Psoas muscle (tissue), 8 donors: ENCODE measurements at places on chromosomes 13 and 19. TPM values are rescaled to one million over a fixed set of nuclear protein-coding genes. Genes with fewer than 3 reads are reported as not detected.

- peaks cover 90% of the 10 kb centered on the region for H3K36me3 ChIP-seq
- no peak overlapping the region for H3K4me3 ChIP-seq
Observed at GRCh38 chr19:806815-807421, 9.7 kb downstream of the PTBP1 start.

DNA sequence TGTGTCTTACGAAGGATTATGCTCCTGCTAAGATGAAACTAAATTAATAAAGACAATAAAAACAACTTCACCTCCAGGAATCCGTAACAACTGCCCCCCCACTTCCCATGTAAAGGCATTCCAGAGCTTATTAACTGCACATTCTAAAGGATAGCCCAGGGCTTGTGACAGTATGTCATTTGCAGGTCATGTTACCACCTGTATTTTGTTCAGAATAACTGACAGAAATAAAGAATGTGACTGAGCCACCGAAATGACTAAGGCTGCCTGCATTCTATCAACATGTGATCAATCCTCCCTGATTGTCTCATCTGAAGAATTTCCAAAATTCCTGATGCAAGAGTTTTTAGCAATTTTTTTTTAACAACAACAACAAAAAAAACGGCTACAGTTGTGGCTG is 117.2 kb downstream of the MIPEP start:
- no peak overlapping the region for H3K27ac ChIP-seq
- H3K36me3 ChIP-seq = no peaks in the 10 kb centered on the region
- no peaks in the 10 kb centered on the region for H3K4me1 ChIP-seq
- H3K4me3 ChIP-seq = no peak overlapping the region
- H3K27me3 ChIP-seq = no peaks in the 10 kb centered on the region
- no peak for DNase-seq

- no peak for DNase-seq
- H3K27me3 ChIP-seq = no peaks in the 10 kb centered on the region
- no peak overlapping the region for H3K27ac ChIP-seq
- no peak overlapping the region for H3K4me3 ChIP-seq
- H3K36me3 ChIP-seq = no peaks in the 10 kb centered on the region
- H3K4me1 ChIP-seq = no peaks in the 10 kb centered on the region
Observed at GRCh38 chr13:31670831-31671617, 68.3 kb upstream of the RXFP2 start.

DNA sequence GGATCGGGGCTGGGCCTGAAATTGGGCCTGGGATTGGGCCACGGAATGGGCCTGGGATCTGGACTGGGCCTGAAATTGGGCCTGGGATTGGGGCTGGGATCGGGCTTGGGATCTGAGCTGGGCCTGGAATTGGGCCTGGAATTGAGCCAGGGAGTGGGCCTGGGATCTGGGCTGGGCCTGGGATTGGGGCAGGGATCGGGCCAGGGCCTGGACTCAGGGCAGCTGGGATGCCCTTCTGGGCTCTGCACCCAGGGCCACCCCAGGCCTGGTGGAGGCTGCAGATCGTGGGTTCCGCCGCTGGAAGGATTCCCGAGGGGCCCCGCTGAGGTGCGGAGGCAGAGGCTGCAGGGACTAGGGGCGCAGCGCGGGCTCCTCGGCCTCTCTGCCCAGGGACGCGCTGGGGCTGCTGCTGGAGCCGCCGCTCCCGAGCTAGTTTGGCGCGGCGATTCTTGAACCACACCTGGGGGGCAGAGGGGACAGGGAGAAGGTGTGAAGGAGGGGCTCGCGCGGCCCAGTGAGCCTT is 1.8 kb downstream of the TPRX1 start:
- no peaks in the 10 kb centered on the region for H3K36me3 ChIP-seq
- H3K27me3 ChIP-seq = peaks cover 1% of the 10 kb centered on the region
- no peak overlapping the region for H3K4me3 ChIP-seq
- DNase-seq = no peak
- no peaks in the 10 kb centered on the region for H3K4me1 ChIP-seq
- H3K27ac ChIP-seq = no peak overlapping the region

DNA sequence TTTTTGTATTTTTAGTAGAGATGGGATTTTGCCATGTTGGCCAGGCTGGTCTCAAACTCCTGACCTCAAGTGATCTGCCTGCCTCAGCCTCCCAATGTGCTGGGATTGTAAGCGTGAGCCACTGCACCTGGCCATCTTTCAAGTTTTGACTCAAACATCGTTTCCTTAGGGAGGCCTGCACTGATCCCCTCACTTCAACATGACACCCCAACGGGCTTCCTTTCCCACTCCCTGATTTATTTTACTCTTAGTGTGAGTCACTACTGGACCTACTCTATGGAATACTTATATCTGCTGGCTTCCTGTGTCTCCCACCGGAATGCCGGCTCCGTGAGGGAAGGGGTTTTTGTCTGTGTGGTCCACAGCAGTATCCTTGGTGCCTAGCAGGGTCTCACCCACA is 4.5 kb upstream of the ADAMTS10 start:
- H3K4me3 ChIP-seq = no peak overlapping the region
- H3K36me3 ChIP-seq = no peaks in the 10 kb centered on the region
- H3K27me3 ChIP-seq = peaks cover 3% of the 10 kb centered on the region
- no peak for DNase-seq

DNA sequence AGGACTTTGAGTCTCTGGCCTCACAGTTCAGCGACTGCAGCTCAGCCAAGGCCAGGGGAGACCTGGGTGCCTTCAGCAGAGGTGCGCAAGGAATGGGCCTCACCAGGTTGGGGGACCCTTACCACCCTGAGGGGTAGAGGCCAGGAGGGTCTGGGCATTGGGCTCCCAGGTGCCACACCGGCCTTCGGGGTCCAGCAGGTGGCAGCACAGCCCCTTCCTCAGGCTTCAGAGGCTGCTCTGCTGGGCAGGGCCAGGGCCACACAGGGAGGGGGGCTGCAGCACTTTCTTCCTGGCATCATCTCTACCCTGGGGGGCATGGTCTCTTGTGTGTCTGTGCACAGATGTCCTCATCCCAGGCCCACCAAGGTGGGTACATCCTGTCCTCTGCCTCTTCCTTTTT is 12.9 kb downstream of the PIN1 start:
- no peaks in the 10 kb centered on the region for H3K27me3 ChIP-seq
- H3K36me3 ChIP-seq = peaks cover 3% of the 10 kb centered on the region
- H3K27ac ChIP-seq = no peak overlapping the region
- no peak overlapping the region for H3K4me3 ChIP-seq

DNA sequence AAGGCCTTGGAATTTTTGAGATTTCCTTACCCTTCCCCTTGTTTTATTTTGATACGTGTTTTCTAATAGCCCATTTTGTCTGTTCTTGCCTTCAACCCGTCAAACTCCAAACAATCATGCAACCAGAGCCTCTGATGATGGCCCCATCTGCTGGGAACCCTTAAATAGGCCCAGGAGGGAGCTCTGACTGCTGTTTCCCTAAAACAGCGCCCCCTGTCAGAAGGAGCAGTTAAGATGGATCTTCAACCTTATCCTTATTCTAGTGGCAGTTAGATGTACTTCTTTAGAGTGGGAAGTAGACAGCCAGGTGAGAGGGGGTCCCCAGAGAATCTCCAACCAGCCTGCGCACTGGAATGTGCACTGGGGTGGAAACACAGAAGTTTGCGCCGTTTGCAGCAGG is 1031.0 kb upstream of the PCDH9 start:
- no peaks in the 10 kb centered on the region for H3K36me3 ChIP-seq
- DNase-seq = no peak
- H3K27ac ChIP-seq = no peak overlapping the region
- no peaks in the 10 kb centered on the region for H3K4me1 ChIP-seq
- H3K27me3 ChIP-seq = no peaks in the 10 kb centered on the region
- no peak overlapping the region for H3K4me3 ChIP-seq

GRCh38 chr19:3274942-3275582 is 50.6 kb downstream of the CELF5 start:
- peaks cover 76% of the 10 kb centered on the region for H3K27me3 ChIP-seq
- no peaks in the 10 kb centered on the region for H3K4me1 ChIP-seq
- H3K4me3 ChIP-seq = peak overlapping the region; percentile 43
- H3K36me3 ChIP-seq = no peaks in the 10 kb centered on the region
- H3K27ac ChIP-seq = no peak overlapping the region
- DNase-seq = no peak

GRCh38 chr13:40069173-40070044 is 413.9 kb downstream of the COG6 start:
- peak; percentile 86 for DNase-seq
- H3K4me3 ChIP-seq = peak overlapping the region; percentile 31
- no peak overlapping the region for H3K27ac ChIP-seq
- no peaks in the 10 kb centered on the region for H3K36me3 ChIP-seq
- no peaks in the 10 kb centered on the region for H3K27me3 ChIP-seq

The KLC3 gene
- not detected for total RNA-seq

The SCN1B gene
- total RNA-seq = 95.9 TPM

The FKBP8 gene
- total RNA-seq = 95.1 TPM

The LIPE gene
- total RNA-seq = 11.9 TPM
